ENCODE measurements at places on chromosomes 11 and 22.

DNA sequence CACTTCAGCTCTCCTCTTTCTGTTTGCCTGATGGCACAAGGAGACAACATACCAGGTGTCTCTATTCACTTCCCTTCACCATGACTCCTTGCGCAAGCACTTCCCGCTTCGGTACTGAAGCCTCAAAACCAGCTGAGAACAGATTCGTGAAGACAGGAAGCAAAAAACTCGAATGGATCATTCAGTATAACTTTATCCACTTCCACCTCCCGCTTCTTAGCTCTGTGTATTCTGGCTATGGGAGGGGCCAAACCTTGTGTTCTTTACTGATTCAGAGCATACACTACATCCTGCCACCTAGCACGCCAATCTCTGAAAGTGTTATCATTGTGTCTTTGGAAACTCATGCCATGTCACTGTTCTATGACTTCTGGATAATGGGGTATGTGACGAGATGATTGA lies 62.2 kb upstream of the ADA2 start:
- no peak for DNase-seq

DNA sequence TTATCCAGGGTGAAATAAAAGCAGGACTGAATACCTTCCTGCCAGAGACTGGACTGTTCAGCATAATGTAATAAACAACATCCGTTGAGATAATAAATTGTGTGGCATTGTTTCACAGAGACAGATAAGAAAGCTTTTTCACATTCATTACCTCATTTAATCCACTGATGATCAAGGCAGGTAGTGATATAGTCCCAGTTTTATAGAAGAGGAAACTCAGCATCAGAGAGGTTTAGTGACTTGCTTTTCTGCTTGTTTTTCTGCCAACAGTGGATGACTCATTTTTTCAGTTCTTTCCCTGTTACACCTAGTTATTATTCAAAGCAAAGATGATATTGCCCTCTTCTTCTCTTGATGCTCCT lies 4.0 kb downstream of the MYO18B start:
- DNase-seq: peak; percentile 43

DNA sequence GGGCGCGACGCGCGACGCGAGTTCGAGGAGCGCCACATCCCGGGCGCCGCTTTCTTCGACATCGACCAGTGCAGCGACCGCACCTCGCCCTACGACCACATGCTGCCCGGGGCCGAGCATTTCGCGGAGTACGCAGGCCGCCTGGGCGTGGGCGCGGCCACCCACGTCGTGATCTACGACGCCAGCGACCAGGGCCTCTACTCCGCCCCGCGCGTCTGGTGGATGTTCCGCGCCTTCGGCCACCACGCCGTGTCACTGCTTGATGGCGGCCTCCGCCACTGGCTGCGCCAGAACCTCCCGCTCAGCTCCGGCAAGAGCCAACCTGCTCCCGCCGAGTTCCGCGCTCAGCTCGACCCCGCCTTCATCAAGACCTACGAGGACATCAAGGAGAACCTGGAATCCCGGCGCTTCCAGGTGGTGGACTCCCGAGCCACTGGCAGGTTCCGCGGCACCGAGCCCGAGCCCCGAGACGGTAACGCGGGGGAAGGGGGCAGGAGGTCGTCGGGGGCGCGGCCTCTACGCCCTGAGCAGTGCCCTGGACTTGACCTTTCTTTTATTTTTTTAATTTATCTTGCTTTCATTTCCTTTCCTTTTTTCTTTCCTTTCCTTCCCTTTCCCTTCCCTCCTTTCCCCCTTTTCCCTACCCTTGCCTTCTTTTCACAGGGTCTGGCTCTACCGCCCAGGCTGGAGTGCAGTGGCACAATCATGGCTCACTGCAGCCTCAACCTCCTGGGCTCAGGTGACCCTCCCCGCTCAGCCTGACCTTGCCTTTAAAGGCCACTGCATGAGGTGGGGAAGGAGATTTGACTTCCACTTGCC lies 5.0 kb downstream of the MPST start:
- DNase-seq: no peak

GRCh38 chr11:778976-779954 lies 2.0 kb upstream of the GATD1 start:
- DNase-seq: no peak

GRCh38 chr11:123740787-123741158 lies 687 bp downstream of the ZNF202 start:
- DNase-seq: no peak

GRCh38 chr11:80096736-80097135 lies 655.9 kb upstream of the TENM4 start:
- DNase-seq: no peak

GRCh38 chr11:122202951-122203456 lies 87.0 kb upstream of the BLID start:
- DNase-seq: peak; percentile 76

GRCh38 chr22:29801153-29801552 lies 34.0 kb downstream of the UQCR10 start:
- no peak for DNase-seq

DNA sequence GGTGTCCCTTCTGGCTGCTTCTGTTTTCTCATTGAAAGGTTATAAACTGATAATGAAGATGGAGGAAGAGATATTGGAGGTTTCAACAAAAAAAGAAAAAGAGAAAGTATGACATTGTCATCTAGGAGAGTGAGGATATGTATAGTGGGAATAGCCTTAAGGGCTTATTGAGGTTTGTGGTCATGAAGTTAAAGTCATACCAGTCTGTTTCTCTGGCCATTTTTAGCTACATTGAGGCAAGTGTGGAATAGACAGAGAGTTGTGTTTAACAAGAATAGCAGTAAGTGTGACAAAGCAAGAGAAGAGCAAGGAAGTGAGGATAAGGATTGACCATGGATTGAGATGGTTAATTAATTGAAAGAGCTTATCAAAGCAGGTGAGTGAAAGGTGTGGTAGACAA lies 110.4 kb downstream of the ELP4 start:
- no peak for DNase-seq

GRCh38 chr11:123833095-123833494 lies 26.9 kb upstream of the OR6M1 start:
- DNase-seq: no peak

GRCh38 chr11:37512156-37512780 lies 914.2 kb upstream of the RAG2 start:
- no peak for DNase-seq

DNA sequence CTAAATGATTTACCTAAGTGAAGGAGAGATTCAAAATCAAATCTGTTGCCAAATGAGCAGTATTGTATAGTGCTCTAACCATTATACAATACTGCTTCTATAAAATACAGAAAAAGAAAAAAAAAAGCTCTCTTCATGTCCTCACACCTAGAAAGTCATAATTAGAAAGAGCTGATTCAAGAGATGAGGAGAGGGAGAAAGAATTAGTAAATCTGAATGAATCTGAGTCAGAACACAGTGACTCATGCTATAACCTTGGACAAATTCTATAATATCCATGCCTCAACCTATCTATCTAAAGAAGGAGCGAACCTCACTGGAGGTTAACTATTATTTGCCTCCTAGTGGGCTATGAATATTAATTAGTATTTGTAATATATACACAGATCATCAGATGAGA lies 29.4 kb downstream of the AMBRA1 start:
- DNase-seq: peak; percentile 26

- DNase-seq: no peak
These were observed 7.6 kb downstream of the AMOTL1 start for GRCh38 chr11:94775567-94776327.

GRCh38 chr22:37457093-37457893 lies 28.9 kb downstream of the MFNG start:
- DNase-seq: peak; percentile 74
